ENCODE measurements at places on chromosomes 1 and 21.

- DNase-seq = peak; percentile 79
Observed at GRCh38 chr1:24910751-24911650, 19.1 kb downstream of the RUNX3 start.

- DNase-seq = no peak
Observed at GRCh38 chr1:48039088-48040054, 42.2 kb upstream of the TRABD2B start.

DNA sequence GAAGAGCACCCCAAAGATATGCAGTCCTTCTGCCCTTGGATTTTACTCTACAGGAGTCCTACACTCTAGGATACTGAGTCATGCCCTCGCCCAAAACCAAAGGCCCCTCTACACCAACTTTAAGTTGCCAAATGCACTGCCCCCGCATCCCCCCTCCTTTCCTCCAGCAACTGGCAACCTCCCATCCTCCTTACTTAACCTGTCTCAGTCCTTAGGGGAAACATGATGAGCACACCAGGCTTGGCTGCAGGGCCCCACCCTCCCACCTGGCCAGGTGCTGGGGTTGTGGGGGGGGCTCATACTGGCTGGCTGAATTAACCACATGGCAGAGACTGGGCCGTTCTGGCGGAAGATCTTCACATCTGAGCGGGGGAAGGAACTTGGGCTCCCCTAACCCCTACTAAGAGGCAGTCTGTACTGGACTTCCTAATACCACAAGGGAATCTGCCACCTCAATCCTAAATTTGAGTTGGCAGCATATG is 1.2 kb downstream of the HDGF start:
- peak; percentile 68 for DNase-seq

DNA sequence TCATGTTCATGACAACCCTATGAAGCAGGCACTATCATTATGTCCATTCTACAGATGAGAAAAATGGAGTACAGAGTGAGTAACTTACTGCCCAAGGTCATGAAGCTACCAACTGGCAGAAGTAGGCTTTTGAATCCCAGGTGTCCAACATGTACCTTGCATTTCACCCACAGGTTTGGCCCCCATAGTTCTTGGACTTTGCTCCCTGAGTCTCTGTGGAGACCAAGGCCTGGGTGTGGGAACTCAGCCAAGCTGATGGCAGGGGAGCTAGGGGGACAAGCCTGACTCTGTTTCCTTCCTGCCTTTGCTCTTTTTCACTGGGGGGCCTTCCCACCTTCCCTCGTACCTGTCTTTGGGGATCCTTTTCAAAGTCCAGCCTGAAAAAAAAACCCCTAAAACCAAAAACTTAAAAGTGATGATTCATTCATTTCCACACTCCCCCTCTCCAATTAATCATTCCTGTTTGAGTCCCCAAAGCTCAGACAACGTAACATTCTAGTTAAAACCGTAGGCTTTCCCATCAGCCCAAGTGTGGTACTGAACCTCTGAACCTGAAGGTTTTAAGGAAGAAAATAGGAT is 8.5 kb upstream of the TTC22 start:
- no peak for DNase-seq

GRCh38 chr1:198465201-198466144 is 75.0 kb downstream of the ATP6V1G3 start:
- DNase-seq = no peak

- no peak for DNase-seq
Observed at GRCh38 chr21:18273400-18273799, 28.8 kb downstream of the CHODL start.

DNA sequence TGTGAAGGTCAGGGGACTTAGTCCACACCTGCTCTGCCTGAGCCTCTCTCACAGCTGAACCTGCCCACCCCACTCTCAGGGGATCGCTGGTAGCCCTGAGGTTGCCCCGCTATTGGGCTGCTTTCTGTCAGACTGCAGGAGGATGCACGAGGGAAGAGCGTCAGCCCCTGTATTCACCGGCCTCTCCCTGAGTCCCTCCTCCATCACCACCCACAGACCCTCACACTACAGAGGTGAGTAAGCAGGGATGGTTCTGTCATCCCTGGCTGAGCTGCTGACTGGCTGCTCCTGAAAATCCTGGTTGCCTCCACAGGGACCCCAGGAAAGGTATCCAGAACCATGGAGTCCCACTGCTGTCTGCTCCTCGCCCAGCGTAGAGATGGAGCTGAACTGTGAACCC is 118.7 kb downstream of the SYT2 start:
- no peak for DNase-seq

DNA sequence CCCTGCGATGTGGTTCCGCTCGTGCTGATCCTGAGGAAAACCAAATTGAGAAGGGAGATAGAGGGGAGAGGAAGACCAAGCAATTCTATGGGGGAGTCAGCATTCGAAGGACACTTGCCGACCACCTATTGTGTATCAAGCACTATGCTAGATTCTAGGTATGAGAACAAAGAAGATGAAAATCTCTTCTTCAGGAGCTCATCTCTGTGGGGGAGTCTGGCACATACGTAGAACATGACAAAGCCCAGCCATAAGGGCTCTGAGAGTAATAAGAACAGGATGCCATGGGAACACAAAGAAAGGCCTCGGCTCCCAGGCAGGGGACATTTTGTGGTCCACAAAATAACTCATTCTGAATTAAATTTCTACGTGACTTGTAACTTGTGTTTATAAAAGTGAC is 83.7 kb downstream of the WLS start:
- DNase-seq = no peak

DNA sequence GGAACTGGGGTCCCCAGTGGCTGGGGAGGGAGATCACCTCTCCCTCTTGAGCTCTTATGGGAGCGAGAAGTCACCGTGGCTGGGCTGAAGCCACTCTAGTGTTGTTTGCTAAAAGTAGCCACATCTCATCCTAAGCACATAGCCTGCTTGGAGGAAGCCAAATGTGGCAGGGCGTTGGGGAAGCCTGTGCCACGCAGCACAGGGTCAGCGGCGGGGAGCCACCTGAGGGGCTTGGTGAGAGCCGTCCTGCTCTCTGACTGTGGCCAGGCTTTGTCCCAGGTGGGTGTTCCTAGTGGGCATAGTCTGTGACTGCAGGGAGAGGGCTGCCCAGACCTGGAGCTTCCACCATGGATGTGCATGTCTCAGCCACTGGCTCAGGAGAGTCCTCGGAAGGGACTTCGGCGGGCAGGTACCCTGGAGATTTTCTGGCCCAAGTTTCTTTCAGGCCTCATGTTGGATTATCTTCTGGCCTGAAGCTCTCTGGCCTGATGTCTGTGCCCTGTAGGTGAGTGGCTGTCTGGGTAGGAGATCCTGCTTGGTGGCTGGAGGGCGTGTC is 38.9 kb downstream of the MORN1 start:
- DNase-seq = no peak

DNA sequence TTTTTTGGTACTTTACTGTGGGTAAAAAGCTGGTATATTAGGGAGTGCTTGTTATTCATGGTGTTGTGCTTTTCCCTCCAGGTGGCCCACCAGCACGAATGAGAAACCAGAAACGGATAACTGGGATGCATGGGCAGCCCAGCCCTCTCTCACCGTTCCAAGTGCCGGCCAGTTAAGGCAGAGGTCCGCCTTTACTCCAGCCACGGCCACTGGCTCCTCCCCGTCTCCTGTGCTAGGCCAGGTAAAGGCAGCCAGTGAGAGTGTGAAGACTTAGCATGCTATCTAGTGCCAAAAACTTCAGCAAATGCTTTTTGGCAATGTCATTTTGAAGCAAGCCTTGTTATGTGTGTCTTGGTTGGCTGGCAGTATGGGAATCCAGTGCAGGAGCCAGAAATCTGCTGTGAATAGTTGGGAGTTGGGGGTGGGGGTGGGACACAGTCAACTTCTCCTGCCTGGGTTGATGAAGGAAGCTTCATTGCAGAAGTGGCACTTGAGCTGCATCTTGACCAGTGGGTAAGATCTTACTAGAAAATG is 101.7 kb downstream of the ATP5PO start:
- DNase-seq = no peak

DNA sequence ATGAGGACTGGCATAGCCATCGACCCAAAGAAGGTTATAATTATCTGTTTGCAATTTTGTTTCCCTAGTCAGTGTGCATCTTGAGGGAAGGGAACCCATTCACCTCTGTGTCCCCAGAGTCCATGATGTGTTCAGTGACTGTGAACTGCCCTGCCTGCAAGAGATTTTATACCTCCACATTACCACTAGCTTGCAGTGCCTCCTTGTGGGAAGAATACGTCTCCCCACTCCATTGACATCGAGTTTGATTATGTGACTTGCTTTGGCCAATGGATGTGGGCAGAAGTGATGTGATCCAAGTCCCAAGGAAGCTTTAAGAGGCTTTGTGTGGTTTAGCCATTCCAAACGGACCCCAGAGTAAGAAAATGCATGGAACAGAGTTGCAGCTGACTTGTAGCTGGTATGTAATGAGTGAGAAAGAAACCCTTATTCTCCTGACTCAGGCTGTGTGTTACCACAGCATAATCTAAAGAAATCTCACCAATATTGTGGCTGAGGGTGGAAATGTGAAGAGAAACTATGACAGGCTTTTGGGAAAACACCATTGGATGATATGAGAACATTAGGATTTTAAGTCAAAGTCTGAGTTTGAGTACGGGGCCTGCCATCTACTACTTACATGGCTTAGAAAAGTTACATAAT is 47.8 kb upstream of the NRDC start:
- no peak for DNase-seq

DNA sequence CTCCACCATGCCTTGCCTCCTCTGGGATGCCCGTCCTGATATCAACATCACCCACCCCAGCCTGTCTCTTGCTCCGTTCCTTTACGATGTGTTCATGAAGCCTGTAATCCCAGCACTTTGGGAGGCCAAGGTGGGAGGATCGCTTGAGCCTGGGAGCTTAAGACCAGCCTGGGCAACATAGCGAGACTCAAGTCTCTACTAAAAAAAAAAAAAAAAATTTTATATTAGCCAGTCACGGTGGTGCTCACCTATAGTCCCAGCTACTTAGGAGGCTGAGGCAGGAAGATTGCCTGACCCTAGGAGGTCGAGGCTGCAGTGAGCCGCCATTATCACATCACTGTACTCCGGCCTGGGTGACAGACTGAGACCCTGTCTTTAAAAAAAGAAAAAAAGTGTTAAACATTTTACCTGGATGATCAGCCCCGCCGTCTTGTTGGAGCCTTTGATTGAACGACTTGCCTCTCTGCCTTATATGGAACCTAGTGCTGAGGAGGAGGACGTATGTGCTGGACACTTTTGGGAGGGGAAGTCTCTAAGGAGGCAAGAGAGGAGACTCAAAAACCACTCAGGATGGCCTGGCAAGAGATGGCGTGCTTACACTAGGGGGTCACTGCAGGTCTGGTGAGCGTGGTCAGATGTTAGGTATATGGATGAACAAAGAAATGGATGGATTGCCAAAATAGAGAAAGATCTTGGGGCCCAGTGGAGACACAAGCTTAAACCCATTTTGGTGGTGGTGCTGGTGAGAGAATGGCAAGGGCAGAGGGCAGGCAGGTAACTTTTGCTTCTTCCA is 80.5 kb upstream of the IFFO2 start:
- no peak for DNase-seq

DNA sequence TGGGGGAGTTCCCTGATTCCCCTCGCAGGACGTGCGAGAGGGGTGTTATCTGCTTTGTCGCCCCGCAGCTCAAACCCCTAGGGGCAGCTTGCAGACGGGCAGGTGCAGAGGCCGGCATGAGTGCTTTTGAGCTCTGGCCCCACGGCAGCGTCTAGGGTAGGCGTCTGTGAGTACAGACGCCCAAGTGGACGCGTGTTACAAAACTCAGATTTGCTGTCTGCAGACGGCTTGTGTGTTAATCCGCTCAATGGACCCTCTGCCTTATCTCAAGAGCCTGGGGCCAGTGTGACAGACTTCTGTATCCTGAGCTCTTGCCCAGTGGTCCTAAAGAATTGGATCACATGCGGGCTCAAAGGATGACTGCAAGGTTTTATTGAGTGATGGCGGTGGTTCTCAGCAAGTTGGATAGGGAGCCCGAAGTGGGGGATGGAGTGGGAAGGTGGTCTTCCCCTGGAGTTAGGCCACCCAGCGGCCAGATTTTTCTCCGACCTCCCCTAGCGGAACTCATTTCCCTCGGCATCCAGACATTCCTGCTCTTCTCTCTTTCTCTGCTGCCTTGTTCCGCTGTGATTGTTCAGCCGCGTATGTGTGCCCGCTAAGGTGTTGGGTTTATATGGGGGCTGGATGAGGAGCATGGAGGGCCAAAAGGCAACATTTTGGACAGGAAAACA is 9.4 kb downstream of the CFHR4 start:
- DNase-seq = no peak

- DNase-seq = no peak
Observed at GRCh38 chr1:229570305-229570704, 11.8 kb upstream of the ABCB10 start.

GRCh38 chr21:29075706-29076466 is 2.4 kb upstream of the CCT8 start:
- DNase-seq = no peak

GRCh38 chr1:9891207-9891606 is 18.9 kb downstream of the CTNNBIP1 start:
- DNase-seq = no peak

GRCh38 chr1:186518395-186518794 is 57.5 kb upstream of the PDC start:
- DNase-seq = no peak

DNA sequence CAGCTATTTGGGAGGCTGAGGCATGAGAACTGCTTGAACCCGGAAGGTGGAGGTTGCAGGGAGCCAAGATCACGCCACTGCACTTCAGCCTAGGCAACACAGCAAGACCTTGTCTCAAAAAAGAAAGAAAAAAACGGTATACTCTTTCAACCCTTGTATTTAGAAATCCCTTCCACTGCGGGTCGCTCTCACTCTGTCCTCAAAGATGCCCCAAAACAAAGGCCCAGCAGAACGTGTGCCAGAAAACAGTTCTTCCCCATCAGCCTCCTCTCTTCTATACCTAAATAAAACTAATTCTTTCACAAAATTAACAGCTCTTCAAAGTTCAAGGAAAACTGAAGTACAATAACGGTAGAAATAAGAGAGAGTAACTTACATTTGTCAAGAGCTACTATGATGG is 13.2 kb downstream of the SETD4 start:
- DNase-seq = no peak

DNA sequence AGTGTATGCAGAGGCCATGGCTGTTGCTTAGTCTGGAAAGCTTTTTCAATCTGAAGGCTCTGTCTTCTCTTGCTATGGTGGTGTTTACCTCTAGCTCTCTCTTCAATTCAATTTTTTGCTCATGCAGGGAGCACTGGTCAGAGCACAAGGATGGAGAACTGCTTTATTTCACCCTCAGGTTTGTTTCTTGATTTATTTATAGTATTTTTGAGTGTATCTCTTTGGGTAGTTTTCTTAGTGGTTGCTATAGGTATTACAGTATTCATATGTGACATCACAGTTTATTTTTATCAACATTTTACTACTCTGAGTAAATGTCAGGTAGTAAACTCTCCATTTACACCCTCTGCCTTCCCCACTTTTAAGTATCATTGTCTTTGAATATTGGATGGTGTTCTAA is 147.9 kb downstream of the RASAL2 start:
- DNase-seq = no peak

- DNase-seq = no peak
Observed at GRCh38 chr1:27595597-27595996, 8.3 kb downstream of the AHDC1 start.

Data from activated naive CD8-positive, alpha-beta T cell treated with anti-CD3 and anti-CD28 coated beads, Interleukin-2, amount 50 U/mL, for 24 hours (primary cell).